C1 segment of cervical spinal cord (tissue), 14 donors: ENCODE measurements at places on chromosomes 6 and 20.

GRCh38 chr6:7252390-7252789 lies 60.6 kb downstream of the SSR1 start:
- no peak for DNase-seq

DNA sequence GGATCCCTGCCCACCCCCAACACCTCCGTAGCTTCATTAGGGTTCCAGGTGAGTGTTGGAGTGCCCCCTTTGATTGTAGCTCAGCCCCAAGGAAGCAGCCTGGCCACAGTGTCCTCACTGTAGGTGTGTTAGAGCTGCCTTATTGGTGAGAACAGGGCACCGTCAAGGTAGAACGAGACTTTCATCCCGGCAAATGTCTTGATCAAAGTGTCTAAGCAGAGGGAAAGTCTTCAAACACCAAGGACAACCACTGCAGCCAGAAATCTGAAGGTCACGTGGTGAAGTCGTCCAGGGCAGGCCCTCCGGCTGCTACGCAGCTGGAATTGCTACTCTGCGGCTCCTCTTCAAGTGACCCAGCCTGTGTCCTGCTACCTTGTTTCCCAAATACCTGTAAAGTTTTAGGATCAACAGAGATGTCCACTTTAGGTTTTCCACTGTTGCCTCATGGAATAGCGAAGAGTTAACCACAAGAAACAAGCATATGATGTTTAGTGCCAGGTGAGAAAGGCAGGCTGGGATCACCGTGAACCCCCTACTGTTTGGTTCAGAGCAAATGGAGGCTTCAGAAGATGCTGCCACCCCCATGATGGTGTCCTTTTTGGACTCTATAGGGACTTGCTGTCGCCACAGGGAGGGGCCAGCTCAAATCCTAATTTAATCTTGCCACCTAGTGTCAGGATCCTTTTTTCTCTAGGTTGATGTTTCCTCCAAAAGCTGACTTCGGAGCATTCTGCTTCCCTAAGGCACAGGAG lies 1.7 kb upstream of the DLL1 start:
- DNase-seq, result no peak

DNA sequence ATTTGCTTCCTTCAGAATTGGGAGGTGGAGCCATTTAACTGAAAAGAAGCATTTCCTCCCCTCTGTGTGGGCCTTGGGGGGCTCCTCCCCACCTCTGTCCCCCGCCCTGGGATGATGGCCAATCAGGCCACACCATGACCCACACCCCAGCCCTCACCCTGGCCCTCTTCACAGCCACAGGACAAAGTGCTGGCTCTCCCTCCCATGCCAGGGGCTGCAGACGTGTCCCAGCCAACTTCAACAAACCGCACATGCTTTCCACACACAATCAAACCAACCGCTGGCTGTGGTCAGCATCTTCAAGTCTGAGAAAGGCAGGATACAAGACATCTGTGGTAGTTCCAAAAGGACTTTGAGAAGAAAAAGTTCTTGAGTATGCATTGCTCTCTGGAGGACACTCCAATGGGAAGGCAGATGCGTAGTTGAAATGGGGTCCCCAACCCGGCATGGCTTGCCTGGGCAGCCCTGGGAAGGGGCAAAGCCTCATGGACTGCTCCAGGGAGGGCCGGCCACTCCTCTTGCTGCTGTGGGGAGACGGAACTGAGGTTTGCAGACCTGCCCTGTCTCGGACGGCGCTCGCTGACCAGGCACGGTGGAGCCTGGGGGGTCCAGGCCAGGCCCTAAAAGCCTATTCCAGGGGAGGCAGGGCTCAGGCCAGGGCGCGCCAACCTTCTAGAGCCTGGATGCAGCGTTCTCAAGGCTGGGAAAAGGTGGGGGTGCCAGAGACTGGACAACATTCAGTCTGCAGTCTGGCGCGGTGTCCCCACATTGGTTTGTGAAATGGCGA lies 12.2 kb downstream of the TTLL2 start:
- no peak for DNase-seq

GRCh38 chr6:31660381-31661261 lies at the start of gene C6orf47:
TSS of gene C6orf47 (minus strand) at chr6:31660778. CDS start at chr6:31659947, 831 bp downstream.
- DNase-seq, result peak; percentile 58

GRCh38 chr6:160386869-160387530 lies 38.8 kb downstream of the SLC22A3 start:
- no peak for DNase-seq

GRCh38 chr6:1379017-1379787 lies 10.2 kb upstream of the FOXF2 start:
- no peak for DNase-seq

GRCh38 chr20:58867211-58867610 lies 14.7 kb downstream of the GNAS start:
- DNase-seq, result no peak

DNA sequence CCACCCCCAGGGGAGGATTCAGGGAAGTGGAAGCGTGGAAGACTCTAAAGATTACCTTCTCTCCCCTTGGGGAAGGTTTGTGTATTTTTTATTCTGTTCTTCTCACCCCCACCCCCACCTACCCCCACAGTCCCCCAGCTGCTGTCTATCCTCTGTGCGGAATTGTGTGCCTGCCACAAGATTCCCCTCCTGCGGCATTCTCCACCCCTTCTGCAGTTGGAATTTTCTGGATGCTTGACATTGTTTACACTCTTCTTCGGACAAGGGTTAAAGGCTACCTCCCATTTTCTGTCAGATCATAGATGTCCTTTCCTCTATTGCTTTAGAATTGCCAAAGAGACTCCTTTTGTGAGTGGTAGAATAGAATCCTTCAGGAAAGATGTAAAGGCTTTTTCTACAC lies 60.4 kb upstream of the EDN3 start:
- no peak for DNase-seq

- no peak for DNase-seq
These were observed 15.8 kb downstream of the HDDC2 start for GRCh38 chr6:125285936-125286335.

DNA sequence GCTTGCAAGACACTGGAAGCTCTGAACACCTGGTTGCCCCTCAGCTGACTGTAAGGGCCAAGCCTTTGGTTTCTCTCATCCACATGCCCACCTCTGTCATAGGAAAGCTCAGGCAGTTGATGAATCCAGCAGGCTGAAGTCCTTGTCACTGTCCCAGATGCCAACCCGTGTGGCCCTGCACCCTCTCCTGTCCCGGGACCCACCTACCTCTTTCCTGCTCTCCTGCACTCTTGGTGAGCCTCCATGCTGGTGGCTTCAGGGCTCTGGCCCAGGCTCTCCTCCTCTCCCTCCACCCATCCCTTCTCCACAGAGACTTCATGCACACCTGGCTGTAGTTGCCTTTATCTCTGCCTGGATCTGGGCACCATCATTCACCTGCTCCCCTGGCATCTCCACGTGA lies 4.0 kb upstream of the GID8 start:
- no peak for DNase-seq
